ENCODE measurements at places on chromosomes 1 and 21.

GRCh38 chr1:227213426-227213825 is 104.9 kb downstream of the CDC42BPA start:
- DNase-seq: no peak

GRCh38 chr1:229768232-229768631 is 142.2 kb downstream of the URB2 start:
- no peak for DNase-seq

- DNase-seq: peak; percentile 11
Observed at GRCh38 chr1:116724765-116725375, 29.4 kb upstream of the CD2 start.

DNA sequence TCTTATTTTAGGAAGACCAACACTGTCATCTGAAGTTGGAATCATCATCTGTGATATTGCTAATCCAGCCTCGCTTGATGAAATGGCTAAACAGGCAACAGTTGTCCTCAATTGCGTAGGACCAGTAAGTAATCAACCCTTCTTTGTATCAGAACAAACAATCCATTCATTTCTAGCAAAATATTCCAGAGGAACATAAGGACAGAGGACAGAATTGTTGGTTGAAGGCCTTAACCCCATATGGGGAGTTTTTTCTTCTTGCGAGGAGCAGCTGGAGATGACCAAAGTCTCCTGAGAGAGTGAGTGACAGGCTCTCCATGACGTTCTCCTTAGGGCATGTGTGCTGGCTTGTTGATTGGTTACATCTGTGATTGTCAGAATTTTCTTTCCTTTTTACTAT is 2.7 kb downstream of the SCCPDH start:
- DNase-seq: no peak

DNA sequence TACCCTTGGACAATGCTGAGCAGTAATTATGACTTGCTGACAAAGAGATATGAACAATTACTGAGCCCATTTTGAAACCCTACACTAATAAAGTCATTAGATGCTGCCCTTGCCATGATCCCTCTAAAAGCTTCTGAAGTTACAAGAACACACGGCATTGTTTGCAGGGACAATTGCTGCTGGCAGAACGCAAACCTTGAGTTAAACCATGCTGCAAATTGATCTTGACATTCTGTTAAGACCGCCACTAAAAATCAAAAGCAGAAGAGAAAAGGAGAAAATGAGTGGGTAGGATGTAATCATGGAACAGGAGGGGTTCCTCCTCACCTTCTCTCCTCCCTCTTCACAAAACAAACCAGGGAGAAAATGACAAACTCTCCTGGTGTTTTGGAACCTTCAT is 136.2 kb upstream of the DMRTA2 start:
- DNase-seq: no peak

DNA sequence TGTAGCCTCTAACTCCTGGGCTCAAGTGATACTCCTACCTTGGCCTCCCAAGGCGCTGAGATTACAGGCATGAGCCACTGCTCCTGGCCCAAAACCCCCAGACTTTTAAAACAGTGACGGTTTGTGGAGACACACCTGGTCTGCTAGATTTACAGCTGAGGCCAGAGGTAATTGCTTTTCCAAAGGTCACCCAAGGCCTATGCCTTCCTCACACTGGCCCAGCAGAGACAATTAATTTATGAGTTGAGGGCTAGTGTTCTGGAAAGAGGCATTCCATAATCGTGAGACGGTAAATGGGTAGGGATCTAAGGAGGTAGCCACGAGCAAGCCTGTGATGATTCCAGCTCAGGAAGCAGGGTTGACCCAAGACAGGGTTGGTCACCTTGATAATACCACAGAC is 12.4 kb upstream of the PARP1 start:
- no peak for DNase-seq

DNA sequence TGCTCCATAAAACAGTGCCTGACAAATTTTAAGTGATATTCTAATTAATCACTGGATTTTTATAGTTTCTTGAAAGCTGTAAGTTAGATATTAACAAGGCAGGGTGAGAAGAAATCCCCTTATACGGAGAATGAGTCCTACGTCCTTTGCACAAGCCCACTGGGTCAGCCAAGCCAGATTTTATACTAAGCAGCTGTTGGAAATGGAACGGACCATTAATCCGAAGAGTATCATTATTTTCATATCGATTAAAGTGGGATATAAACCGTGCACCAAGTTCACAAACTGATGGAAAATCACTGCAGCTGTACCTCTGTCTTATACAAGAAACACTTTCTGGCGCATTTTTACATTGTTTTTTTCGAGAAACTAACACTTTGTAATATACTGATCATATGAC is 35.2 kb downstream of the SPAG17 start:
- no peak for DNase-seq

GRCh38 chr1:94936861-94937620 is 10.1 kb upstream of the CNN3 start:
- no peak for DNase-seq

DNA sequence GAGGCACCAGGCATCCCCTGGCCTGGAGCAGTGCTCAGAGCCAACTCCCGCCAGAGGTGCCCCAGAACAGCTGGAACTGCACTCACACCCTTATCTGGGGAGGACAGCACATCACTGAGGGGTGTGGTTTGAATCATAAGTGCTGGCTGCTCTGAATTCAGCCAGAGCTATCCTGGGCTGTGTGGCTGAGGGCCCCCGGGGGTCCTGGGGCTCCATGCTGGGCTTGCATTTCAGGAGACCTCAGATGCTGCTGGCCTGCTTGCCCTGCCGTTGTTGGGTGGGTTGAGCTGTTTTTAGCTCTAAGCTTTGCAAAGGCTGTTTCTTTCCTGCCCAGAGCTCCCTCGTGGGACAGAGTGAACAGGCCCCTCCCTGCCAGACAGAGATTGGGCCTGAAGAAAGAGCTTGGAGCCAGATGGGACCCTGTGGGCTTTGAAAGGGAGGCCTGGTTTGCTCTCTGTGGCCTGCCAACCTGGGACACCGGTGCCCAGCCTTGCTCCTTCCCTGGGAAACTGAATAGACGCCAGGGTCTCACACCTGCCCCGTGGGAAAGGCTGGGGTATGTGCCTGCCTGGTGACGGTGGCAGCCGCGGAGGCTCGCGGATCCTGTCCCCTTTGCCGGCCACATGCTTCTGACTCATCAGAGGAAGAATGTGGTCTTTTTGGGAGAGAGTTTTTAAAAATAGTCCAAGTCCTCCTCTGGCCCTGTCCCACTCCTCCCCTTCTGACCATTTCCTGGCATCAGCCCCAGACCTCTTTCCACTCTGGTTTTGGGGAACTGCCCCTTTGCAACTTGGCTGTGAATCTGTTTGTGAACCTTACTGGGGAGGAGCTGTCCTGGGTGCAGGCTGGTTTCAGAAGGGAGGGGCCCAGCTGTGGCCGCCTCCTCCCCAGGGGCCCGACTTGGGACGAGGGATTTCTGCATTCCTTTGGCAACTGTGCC is 30.0 kb downstream of the ARHGEF10L start:
- no peak for DNase-seq

- no peak for DNase-seq
Observed at GRCh38 chr1:242225767-242226573, 227.1 kb upstream of the MAP1LC3C start.

DNA sequence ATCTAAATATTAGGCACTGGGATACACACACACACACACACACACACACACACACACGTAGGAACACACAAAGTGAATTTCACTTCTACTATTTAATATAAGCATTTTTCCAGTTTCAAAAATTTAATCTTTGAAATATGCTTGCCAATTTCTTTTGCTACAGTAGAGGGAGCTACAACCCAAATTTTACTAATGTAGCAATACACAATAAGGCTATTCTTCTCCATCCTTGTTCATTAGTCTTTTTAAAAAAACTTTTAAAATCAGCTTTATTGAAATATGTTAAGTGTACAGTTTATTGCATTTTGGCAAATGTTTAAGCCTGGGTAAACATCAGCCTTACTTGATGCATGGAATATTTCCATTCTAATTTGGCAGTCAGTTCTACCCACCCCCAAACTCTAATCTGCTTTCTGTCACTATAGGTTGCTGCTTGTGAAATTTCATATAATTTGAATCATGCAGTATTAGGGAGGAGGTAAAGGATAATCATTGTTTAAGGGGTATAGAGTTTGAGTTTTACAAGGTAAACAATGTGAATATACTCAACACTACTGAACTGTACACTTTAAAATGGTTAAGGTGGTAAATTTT is 93.0 kb upstream of the TENT5C start:
- DNase-seq: no peak

DNA sequence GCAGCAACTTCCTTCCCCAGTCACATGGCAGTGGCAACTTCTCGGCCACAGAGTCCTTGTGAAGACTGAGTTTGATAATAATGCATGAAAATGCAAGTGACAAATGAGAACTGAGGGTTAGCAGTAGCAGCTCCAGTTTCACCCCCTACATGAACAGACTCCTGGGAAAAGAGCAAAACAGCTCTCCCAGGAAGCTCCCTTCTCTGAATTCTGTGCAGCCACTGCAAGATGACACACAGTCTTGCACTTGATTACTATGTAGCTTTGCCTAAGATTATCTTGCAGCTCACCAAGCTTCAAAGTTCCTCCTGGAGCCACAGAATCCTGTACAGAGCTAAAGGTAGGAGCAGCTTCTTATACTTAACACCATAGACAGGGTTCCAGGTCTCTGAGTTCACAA is 4.7 kb downstream of the PGBD5 start:
- DNase-seq: no peak
